HL-60 (cell line): ENCODE measurements at places on chromosomes 6 and 20.

- no peak for DNase-seq
These were observed 125.3 kb upstream of the PROKR2 start for GRCh38 chr20:5442101-5442500.

- no peak for DNase-seq
These were observed 65.5 kb upstream of the BTBD3 start for GRCh38 chr20:11852189-11852588.

- DNase-seq = no peak
These were observed 89.2 kb upstream of the BACH2 start for GRCh38 chr6:90385759-90386313.

DNA sequence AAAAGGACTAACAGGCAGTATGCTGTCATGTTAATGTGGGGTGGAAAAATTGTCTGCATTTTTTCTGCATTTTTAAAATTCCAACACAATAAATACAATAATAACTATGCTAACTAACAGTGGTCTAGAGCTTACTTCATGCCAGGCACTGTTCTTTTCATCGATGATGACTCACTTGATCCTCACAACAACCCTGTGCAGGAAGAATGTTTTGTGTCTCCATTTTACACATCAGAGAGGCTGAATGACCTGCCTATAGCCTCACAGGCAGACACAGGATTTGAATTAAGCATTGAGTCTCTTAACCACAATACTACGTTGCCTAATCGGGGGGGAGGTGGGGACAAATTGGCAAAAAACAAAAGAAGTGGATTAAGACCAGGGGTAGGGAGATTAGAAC lies 26.9 kb upstream of the FANCE start:
- DNase-seq = no peak

GRCh38 chr6:145733810-145734209 lies 1.5 kb downstream of the EPM2A start:
- peak; percentile 45 for DNase-seq

DNA sequence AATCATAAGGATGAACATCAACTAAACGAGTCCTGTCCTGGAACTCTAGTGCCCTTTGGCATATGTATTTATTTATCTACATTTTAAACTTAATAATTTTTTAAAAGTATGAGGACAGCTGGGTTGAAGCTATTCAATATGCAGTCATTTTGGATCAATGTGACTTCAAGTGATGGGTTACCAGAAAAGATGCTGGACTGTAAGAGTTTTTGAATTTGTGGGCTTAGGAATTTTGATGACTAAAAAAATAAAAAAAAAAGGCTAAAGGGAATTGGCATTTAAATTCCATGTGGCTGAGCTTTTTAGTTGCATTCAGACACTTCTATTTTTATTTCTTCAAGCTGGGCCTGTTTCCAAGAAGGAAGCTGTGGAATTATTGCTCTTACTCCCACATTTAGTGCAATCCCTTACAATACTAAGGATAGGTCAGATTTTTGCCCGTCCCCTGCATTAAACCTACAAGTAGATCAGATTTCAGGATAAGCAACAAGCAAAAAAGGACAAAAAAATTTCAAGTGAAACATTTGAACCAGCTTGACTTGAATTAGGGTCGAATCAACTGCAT lies 704.2 kb upstream of the CITED2 start:
- no peak for DNase-seq

DNA sequence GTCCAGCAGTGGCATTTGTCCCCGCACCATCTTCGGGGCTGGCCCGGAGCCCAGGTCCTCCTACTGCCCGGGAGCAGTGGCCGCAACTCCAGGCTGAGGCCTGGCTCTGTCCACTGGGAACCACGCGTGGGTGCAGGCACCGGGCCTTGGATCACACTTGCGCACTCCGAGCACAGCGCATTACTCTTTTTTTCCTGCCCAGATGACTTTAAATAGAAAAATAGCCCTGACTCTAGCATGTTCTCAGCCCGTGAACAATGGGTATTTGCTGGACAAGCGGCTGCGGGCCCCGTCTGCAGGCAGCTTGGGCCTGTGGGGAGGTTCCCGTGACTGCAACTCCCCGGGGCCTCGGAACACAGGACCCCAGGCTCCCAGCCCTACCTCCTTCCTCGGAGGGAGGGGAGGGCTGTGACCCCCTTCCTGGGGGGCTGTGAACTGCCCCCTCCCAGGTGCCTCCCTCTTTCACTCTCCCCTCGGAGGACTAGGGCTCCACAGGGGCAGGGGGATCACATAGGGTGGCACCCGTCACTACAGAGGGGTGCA lies 162.2 kb downstream of the TBXT start:
- no peak for DNase-seq

DNA sequence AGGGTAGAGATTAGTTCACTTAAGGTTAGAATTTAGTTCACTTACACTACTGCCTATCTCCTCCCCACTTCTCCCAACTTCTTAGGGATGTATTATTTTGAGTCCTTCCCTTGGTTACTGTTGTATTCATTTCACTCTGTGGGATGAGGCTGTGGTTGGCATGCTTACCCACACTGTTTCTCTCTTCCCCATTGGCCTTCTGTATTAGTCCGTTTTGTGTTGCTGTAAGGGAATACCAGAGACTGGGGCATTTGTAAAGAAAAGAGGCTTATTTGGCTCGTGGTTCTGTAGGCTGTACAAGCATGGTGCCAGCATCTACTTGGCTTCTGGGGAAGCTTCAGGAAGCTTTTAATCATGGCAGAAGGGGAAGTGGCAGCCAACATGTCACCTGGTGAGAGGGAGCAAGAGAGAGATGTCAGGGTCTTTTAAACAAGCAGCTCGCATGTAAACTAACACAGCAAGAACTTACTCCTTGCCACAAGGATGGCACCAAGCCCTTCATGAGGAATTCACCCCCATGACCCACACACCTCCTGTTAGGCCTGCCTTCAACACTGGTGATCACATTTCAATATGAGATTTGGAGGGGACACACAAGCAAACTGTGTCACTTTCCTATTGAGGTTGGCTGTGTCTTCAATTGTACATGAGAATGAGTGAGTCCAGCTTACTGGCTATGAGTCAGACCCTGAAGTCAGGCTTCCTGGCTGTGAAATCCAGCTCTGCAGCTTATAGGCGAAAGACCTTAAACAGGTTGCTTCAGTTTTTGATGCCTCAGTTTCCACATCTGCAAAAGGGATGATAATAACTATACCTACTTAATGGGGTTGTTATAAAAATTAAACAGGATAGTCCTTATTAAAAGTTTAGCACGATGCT lies 53.3 kb downstream of the SYNDIG1 start:
- no peak for DNase-seq

DNA sequence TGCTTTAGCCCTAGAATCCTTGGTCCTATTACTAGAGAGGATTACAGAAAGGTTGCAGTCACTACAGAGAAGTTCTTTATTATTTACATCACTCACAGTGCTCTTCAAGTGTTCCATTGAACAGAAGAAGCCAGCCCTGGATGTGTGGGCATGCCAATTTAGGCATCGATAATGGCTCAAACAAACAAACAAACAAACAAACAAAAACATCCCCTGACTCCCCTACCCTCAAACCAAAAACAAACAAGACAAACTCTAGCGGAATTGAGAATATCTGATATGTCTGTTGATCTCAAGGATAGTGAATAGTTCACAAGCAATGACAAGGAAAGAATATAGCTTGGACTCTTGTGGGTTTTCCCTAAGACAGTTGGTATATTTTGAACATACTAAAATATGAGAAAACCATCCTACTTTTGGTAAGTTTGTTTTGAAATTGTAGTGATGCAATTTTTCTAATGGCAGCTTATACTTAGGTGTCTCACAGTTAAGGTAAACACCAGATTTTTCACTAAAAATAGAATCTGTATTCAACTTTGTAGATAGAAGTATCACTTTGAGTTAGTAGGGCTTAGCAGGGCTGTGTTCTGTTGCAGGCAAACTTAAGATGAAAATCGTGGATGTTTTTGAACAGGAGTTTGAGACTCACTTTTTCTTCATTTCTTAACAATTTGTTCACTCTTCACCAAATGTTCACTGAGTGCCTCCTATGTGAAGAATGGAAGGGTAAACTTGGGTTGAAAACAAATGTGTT lies 92.8 kb upstream of the FAM184A start:
- DNase-seq = no peak

DNA sequence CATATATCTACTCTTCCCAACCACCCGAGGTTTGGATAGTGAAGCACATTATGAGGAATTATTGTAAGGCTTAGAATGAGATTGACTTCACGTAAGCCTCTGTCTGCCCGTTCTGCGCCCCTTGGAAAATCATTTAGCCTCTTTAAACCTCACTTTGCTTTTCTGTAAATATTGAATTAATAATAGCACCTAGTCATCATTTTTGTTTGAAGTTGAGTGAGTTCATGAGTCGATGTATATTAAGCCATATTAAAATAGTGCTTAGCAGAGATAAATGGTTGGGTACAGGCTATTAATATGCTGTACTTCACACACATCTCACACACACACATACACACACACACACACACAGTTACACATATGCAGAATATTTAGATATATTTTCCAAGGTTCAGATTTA lies 344.8 kb upstream of the EYS start:
- no peak for DNase-seq

GRCh38 chr6:166496460-166496859 lies 90.0 kb downstream of the RAMACL start:
- no peak for DNase-seq

GRCh38 chr6:159691133-159691962 lies 1.7 kb downstream of the SOD2 start:
- peak; percentile 82 for DNase-seq

GRCh38 chr6:97450087-97450486 lies 167.1 kb upstream of the MMS22L start:
- no peak for DNase-seq

DNA sequence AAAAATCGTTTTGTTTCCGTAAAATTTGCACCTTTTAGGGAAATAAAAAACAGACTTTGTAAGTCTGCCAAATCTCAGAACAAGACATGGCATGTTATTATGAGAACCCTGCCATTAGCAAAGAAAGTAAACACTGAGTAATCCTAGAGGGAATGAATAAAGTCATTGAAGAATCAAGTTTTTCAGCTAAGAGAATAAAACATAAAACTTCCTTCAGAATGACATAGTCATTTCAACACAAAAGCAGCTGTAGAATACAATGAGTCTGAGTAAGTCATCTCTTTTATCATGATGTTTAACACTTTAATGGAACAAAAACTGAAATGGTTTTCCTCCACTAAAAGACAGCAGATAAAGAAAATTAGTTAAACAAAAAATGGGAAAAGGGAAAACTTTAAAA lies 10.3 kb upstream of the DST start:
- no peak for DNase-seq

GRCh38 chr6:133741375-133741861 lies 147.5 kb upstream of the TCF21 start:
- DNase-seq = no peak

DNA sequence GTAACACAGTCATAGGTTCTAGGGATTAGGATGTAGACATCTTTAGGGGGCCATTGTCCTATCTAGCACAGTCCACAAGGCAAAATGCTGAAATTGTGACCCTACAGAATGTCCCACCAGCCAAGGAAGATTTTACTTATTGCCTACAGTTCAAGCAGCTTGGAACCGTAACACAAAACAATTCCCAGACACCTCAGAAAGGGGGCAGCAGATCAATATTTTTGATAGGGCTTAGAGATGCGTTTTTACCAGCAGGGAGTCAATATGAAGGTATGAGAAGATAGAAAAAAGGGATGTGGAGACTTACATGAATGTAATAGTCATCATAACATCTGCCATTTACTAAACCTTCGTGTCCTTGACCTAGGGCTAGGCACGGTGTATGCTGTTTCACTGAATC lies 81.0 kb downstream of the TMEM170B start:
- DNase-seq = peak; percentile 16

- DNase-seq = no peak
These were observed 42.3 kb downstream of the GPR63 start for GRCh38 chr6:96794980-96795379.

DNA sequence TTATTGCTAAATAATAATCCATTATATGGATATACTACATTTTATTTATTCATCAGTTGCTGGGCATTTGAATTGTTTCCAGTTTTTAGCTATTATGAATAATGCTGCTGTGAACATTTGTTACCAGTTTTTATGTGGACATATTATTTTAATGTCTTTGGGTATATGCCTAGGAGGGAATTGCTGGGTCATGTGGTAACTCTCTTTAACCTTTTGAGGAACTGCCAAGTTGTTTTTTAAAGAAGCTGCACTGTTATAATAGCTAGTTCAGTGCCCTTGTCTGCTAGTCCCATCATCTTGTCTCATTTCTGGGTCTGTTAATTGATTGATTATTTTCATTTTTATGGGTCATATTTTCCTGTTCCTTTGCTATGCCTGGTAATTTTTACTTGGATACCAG lies 56.3 kb downstream of the FOXO3 start:
- DNase-seq = no peak

- no peak for DNase-seq
These were observed 31.9 kb downstream of the INSM1 start for GRCh38 chr20:20399531-20400500.

GRCh38 chr6:31586599-31587281 lies 663 bp downstream of the LST1 start:
- DNase-seq = peak; percentile 95

DNA sequence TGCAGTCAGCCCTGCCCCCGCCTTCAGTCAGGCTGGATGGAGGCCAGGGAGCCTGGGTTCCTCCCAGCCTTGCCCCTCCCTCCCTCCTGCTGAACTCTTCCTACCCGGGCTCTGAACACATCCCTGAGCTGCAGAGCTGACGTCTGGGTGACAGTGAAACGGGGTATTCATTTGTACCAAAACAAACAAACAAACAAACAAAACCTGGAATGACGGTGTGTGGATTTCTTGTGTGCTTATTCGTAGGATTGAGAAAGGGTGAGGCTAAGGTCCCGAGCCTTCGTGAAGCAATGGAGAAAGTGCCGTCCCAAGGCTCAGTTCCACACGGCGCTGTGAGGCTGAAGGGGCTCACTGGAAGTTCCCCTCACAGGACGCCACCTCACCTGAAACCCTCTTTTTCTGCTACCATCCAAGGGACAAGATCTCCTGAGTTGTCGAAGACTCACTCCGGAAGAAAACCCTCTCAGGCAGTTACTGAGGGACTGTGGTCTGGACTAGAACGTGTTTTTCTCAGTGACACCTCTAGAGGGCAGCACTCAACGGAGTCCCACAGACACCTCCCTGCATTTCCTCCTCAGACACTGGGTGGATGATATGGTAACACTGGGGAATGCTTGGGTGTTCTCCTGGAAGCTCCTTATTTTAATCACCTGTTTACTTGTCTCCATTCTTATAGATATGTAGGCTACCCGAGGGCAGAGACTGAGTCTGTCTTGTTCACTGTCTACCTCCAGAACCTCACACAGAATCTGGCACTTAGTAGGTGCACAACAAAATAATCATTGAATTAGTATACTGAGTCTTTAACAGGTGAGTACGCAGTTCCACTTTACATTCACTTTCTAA lies 27.3 kb downstream of the GSTA3 start:
- DNase-seq = peak; percentile 73

- no peak for DNase-seq
These were observed 2.4 kb upstream of the DBNDD2 start for GRCh38 chr20:45405571-45406259.
